ENCODE measurements at places on chromosomes 16 and 17. TPM values are rescaled to one million over a fixed set of nuclear protein-coding genes. Genes with fewer than 3 reads are reported as not detected.

DNA sequence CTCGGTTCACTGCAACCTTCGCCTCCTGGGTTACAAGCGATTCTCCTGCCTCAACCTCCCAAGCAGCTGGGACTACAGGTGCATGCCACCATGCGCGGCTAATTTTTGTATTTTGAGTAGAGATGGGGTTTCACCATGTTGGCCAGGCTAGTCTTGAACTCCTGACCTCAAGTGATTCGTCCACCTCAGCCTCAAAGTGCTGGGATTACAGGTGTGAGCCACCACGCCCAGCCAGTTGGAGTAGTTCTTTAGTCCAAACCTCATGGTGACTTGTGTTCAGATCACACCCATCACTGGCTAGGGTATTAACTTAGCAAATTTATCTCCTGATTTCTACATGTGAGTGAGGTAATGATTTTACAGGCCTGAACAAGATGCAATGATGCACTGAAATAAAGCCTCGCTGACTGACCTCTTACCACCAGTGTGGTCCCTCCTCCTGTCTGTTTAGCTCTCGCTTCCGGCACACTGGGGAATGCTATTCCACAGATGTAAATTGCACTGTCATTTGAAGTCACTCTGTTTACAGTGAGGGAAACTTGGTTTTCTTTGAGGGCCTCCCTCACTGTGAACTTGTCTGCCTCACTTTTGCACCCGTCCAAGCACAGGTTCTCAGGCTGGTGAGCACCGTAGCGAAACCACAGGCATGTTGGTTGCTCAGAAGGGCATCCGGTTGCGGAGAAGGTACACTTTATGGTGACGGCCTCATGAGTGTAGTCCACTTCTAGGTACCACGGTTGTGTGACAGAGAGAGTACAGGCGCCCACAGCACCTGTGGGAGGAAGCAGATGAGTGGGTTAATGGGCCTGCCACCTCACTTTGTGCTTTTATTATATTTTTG, 5.5 kb downstream of the IGSF6 start:
- H3K27ac ChIP-seq = peak overlapping the region; percentile 9
- no peak overlapping the region for H3K4me3 ChIP-seq
- no peaks in the 10 kb centered on the region for H3K27me3 ChIP-seq
- no peaks in the 10 kb centered on the region for H3K36me3 ChIP-seq
- DNase-seq = no peak

GRCh38 chr17:74055508-74056160, 147.8 kb upstream of the RPL38 start:
- no peaks in the 10 kb centered on the region for H3K4me1 ChIP-seq
- no peak overlapping the region for H3K4me3 ChIP-seq
- H3K27me3 ChIP-seq = no peaks in the 10 kb centered on the region
- DNase-seq = no peak

DNA sequence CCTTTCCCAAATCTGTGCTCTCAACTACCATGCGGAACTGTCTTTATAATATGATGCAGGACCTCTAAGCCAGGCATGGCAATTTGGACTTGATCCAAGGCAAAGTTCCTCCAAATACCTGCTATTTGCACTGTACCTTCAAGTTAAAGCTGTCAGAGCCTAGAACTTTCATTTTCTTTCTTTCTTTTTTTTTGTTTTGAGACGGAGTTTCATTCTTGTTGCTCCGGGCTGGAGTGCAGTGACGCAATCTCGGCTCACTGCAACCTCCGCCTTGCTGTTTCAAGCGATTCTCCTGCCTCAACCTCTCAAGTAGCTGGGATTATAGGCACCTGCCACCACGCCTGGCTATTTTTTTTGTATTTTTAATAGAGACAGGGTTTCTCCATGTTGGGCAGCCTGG, 51.7 kb downstream of the ARHGAP27 start:
- H3K4me1 ChIP-seq = peaks cover 11% of the 10 kb centered on the region
- H3K36me3 ChIP-seq = no peaks in the 10 kb centered on the region
- no peaks in the 10 kb centered on the region for H3K27me3 ChIP-seq
- no peak overlapping the region for H3K27ac ChIP-seq
- peak overlapping the region; percentile 5 for H3K4me3 ChIP-seq

DNA sequence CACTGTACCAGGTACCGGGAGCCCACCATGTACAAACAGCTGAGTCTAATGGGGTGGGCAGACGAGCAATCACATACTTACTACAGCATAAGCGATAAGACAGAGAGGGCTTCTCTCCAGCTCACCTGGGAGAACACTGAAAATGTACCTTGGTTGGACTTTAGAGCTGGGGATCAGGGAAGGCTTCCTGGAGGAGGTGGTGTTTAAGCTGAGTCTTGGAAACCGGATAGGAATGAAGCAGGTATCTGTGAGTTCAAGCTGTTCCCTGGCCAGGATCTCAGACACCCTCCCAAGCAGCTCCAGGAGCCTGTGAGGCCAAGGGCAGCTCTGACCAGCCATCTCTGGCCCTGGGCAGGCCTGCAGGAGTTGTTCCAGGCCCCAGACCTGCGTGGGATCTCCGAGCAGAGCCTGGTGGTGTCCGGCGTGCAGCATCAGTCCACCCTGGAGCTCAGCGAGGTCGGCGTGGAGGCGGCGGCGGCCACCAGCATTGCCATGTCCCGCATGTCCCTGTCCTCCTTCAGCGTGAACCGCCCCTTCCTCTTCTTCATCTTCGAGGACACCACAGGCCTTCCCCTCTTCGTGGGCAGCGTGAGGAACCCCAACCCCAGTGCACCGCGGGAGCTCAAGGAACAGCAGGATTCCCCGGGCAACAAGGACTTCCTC, 8.0 kb upstream of the SERPINF1 start:
- H3K27ac ChIP-seq = peak overlapping the region; percentile 73
- H3K4me3 ChIP-seq = peak overlapping the region; percentile 48
- DNase-seq = no peak

SOST gene
- not detected for total RNA-seq

ASPA gene
- total RNA-seq = 0.79 TPM
